HFFc6 (cell line): ENCODE measurements at places on chromosomes 11 and 22.

DNA sequence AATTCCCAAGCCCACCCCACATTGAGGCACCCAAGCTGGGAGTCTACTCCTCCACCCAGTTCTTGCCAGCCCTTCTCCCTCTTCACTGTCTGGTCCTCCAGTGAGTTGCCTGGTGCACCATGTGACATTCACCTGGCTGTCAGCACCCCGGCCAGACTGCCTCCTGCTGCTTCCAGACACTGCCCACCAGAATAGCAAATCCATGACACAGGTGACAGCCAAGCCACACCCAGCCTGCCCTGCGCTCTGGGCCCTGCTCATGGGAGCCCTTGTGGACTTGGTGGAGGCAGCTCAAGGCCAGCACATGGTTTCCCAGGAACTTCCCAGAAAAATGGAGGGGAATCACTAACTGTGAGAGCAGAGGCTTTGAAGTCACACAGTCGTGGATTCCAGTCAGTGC is 96.3 kb upstream of the CSNK2A3 start:
- peak overlapping the region; percentile 77 for H3K27ac ChIP-seq
- H3K4me3 ChIP-seq, result no peak overlapping the region
- peaks cover 15% of the 10 kb centered on the region for H3K36me3 ChIP-seq
- peaks cover 68% of the 10 kb centered on the region for H3K4me1 ChIP-seq

- H3K4me1 ChIP-seq, result no peaks in the 10 kb centered on the region
- peaks cover 6% of the 10 kb centered on the region for H3K27me3 ChIP-seq
- no peak for DNase-seq
- H3K4me3 ChIP-seq, result no peak overlapping the region
- H3K27ac ChIP-seq, result no peak overlapping the region
These were observed 103.0 kb downstream of the C11orf58 start for GRCh38 chr11:16841481-16841880.

- DNase-seq, result no peak
- H3K4me3 ChIP-seq, result no peak overlapping the region
- no peaks in the 10 kb centered on the region for H3K36me3 ChIP-seq
- peaks cover 17% of the 10 kb centered on the region for H3K27me3 ChIP-seq
These were observed 30.8 kb upstream of the EXPH5 start for GRCh38 chr11:108624196-108624925.

GRCh38 chr11:11763796-11764422 is 77.9 kb upstream of the USP47 start:
- DNase-seq, result no peak
- no peak overlapping the region for H3K27ac ChIP-seq
- no peaks in the 10 kb centered on the region for H3K36me3 ChIP-seq
- H3K4me1 ChIP-seq, result no peaks in the 10 kb centered on the region

DNA sequence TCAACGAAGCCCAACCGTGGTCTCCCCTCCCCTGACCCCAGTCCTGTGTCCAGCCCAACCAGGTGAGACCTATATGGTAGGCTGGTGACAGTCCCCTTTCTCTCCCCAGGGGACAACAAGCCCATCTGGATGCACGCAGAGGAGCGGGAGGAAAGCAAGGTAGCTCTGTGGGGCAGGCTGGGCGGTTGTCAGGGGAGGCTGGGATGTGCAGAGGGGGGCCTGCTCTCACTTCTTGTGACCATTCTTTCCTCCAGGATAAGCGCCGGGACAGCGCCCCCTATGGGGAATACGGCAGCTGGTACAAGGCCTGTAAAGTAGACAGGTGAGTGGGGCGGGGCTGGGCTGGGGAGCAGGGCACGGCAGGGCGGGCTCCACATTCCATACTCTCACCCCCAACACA is 3.5 kb upstream of the RAB1B start:
- no peak overlapping the region for H3K27ac ChIP-seq
- peaks cover 7% of the 10 kb centered on the region for H3K36me3 ChIP-seq
- peaks cover 2% of the 10 kb centered on the region for H3K27me3 ChIP-seq
- no peak for DNase-seq
- no peak overlapping the region for H3K4me3 ChIP-seq
- H3K4me1 ChIP-seq, result peaks cover 23% of the 10 kb centered on the region

- no peak for DNase-seq
- H3K4me1 ChIP-seq, result no peaks in the 10 kb centered on the region
- H3K36me3 ChIP-seq, result no peaks in the 10 kb centered on the region
- H3K27ac ChIP-seq, result no peak overlapping the region
- peaks cover 9% of the 10 kb centered on the region for H3K27me3 ChIP-seq
These were observed 51.0 kb downstream of the PPFIBP2 start for GRCh38 chr11:7564803-7565202.

DNA sequence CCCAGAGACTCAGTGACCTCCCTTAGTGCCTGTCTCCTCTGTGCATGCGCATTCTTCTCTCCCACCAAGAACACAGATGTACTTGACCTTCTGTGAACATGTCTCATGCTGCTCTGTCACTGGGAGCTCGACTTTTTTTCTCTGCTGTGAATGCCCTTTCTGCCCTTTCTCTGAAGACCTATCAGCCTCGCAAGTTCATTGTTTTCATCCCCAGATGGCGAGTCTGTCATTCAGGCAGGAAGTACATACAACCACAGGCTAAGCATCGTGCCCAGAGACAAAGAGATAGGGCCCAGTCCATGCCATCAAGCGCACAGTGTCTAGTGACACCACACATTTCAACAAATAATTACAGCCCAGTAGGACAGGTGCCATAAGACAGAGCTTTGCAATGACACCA is 50.4 kb upstream of the RAB1B start:
- peaks cover 14% of the 10 kb centered on the region for H3K27me3 ChIP-seq
- no peak overlapping the region for H3K27ac ChIP-seq
- DNase-seq, result no peak
- H3K36me3 ChIP-seq, result peaks cover 23% of the 10 kb centered on the region
- peaks cover 13% of the 10 kb centered on the region for H3K4me1 ChIP-seq

GRCh38 chr11:106400949-106401570 is 323.6 kb downstream of the AASDHPPT start:
- H3K36me3 ChIP-seq, result peaks cover 1% of the 10 kb centered on the region
- no peak for DNase-seq
- H3K4me3 ChIP-seq, result no peak overlapping the region
- H3K27ac ChIP-seq, result no peak overlapping the region

DNA sequence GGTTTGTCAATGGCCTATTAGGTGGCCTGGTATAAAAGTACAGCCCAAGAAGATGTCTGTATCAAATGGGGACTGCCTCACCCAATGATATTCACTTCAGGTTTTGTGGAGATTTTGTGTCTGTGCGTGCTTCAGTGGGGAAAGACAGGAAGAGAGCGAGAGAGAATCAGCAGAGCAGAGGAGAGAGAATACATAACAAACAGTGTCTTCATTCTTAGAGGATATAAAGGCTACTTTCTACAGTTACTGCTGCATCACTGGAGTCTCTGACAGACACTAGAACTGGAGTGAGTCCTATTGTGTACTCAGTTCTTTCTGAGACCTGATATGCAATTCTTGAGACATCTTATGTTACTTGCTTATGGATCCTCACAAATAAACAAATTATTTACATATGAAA is 115.0 kb downstream of the CASP12 start:
- H3K27me3 ChIP-seq, result no peaks in the 10 kb centered on the region
- no peak for DNase-seq
- H3K4me3 ChIP-seq, result no peak overlapping the region
- no peak overlapping the region for H3K27ac ChIP-seq
- H3K36me3 ChIP-seq, result no peaks in the 10 kb centered on the region

DNA sequence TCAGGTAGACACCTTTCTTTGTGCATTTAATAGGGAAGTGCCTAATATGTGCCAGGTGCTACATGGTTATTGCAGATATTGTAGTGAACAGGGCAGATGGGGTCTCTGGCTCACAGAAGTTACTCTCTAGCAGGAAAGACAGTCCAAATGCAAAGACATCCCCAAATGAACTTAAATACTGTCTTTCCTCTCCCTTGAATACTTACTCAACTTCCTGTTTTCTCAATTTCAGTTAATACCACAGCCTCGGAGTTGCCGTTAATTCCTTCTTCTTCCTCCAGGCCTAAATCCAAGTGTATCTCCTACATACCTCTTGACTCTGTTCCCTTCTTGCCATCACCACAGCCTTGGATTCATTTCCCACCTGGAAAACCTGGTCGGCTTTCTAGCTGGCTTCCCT is 134.3 kb upstream of the SESN3 start:
- no peak for DNase-seq
- no peaks in the 10 kb centered on the region for H3K27me3 ChIP-seq
- H3K4me3 ChIP-seq, result no peak overlapping the region
- H3K4me1 ChIP-seq, result no peaks in the 10 kb centered on the region

DNA sequence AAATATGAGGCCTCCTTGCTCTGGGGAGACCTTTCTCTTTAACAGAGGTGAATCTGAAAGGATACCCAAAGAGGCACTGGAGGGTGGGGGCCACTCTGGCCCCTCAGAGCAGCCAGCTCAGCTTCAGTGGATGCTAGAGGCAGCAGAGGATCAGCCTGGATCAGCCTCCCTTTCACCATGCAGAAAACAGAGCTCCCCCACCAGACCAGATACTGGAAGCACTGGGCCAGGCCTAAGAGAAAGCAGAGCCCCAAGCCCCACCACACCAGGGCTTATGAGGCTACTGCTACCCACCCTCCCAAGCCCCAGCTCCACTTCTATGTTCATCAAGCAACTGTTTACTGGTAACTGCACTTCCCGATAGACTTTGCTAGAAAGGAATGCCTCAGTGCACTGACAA is 4.0 kb upstream of the SLC43A3 start:
- H3K4me3 ChIP-seq, result no peak overlapping the region
- peaks cover 6% of the 10 kb centered on the region for H3K27me3 ChIP-seq
- peaks cover 58% of the 10 kb centered on the region for H3K4me1 ChIP-seq
- no peak overlapping the region for H3K27ac ChIP-seq
- no peaks in the 10 kb centered on the region for H3K36me3 ChIP-seq

DNA sequence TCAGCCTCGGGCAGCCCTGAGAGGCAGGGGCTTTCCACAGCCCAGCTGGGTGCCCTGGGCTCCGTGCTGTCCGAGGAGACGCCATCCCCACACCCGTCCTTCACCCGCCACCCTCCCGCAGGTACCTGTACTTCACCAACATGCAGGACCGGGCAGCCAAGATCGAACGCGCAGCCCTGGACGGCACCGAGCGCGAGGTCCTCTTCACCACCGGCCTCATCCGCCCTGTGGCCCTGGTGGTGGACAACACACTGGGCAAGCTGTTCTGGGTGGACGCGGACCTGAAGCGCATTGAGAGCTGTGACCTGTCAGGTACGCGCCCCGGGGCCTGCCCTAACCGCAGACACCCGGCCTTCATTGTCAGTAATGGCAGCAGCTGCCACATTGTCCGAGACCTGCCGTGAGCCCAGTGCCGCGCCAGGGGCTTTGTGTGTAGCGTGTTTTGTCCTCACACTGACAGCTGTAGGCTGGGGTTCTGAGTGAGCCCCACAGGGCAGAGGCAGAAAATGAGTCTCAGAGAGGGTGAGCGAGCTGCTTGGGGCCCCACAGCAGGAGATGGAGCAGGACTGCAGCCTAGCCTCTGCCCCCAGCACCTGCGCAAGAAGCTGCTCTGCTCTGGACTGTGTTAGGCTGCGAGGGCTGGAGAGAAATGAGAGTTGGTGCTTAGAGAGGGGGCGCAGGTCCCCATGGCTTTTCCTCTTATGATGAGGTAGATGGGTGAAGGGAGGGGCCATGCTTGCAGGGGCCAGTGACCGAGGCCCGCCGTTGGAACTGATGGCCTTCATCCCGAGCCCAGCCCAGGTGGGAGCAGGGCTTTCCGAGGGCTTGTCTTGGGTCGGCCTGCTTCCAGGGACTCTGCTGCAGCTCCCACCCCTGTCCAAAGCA is 35.3 kb upstream of the PPP6R3 start:
- no peak overlapping the region for H3K27ac ChIP-seq
- H3K4me1 ChIP-seq, result no peaks in the 10 kb centered on the region
- H3K4me3 ChIP-seq, result no peak overlapping the region
- peaks cover 5% of the 10 kb centered on the region for H3K27me3 ChIP-seq

DNA sequence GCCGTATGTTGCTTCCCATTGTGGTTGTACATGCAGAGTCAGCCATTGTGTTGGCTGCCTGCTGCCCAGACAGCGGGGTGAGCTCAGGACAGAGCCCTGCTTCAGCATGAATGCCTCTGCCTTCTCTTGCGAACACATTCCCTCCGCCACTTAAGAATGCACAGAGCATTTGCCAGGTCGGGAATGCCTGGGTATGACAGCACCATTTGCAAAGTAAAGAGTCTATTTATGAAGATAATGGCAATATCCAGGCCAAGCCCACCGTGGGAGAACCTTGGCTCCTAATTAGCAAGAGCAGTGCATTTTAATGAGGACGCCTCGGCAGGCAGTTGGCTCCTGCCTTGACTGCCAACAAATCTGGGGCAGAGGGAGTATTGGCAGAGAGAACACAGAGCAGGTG is 62.5 kb upstream of the SORL1 start:
- H3K27me3 ChIP-seq, result peaks cover 37% of the 10 kb centered on the region
- no peak overlapping the region for H3K4me3 ChIP-seq
- H3K27ac ChIP-seq, result no peak overlapping the region
- no peak for DNase-seq
- H3K4me1 ChIP-seq, result no peaks in the 10 kb centered on the region

DNA sequence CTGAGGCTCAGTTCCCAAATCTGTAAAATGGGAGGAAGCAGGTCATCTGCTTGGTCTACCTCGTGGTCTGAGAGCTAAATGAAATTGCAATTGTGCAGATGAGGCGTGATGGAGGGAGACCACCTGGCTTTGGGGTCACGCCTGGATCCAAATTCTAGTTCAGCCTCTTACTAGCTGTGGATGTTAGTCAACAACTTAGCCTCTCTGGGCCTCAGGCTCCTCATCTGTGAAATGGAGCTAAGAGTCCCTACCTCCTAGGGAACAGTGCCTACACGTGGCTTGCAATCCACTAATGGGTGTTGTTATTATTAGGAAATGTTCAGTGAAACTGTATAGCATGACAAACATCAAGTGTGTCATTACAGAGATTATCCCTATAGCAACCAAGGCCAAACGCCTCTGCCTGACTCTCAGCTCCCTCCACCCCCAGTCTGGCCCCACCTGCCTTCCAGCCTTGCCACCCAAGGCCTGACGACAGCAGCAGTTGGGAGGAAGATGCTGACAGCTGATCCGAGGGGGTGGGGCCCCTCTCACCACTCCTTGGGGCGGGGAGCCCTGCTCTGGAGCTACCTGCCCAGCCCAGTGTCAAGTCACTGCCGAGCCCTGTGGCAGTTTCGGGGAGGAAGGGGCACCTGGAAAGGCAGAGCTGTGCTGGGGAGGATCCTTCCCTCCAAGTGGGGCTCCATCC is 1.7 kb upstream of the RHOD start:
- peak overlapping the region; percentile 56 for H3K27ac ChIP-seq
- peak; percentile 84 for DNase-seq
- peaks cover 14% of the 10 kb centered on the region for H3K27me3 ChIP-seq

GRCh38 chr22:49882519-49883293 is 29.1 kb downstream of the ZBED4 start:
- H3K4me3 ChIP-seq, result no peak overlapping the region
- peaks cover 71% of the 10 kb centered on the region for H3K36me3 ChIP-seq

GRCh38 chr11:84408946-84409411 is 1122.8 kb upstream of the CCDC90B start:
- no peak for DNase-seq
- no peaks in the 10 kb centered on the region for H3K36me3 ChIP-seq
- H3K27ac ChIP-seq, result no peak overlapping the region
- no peaks in the 10 kb centered on the region; the same call in 1 of the 2 replicates for H3K27me3 ChIP-seq
- no peaks in the 10 kb centered on the region for H3K4me1 ChIP-seq

GRCh38 chr11:103370076-103370475 is 260.9 kb downstream of the DYNC2H1 start:
- no peak overlapping the region for H3K4me3 ChIP-seq
- peaks cover 37% of the 10 kb centered on the region for H3K36me3 ChIP-seq
- no peak overlapping the region for H3K27ac ChIP-seq
- H3K27me3 ChIP-seq, result no peaks in the 10 kb centered on the region
- no peak for DNase-seq

GRCh38 chr11:19311308-19312030 is 70.7 kb upstream of the E2F8 start:
- peak; percentile 38 for DNase-seq
- H3K4me3 ChIP-seq, result no peak overlapping the region
- peaks cover 24% of the 10 kb centered on the region for H3K27me3 ChIP-seq
- H3K36me3 ChIP-seq, result no peaks in the 10 kb centered on the region
